ENCODE measurements at places on chromosomes 5 and 9. TPM values are rescaled to one million over a fixed set of nuclear protein-coding genes. Genes with fewer than 3 reads are reported as not detected.

The UGCG gene
- polyA plus RNA-seq, result 33.8 TPM

The WNT8A gene
- polyA plus RNA-seq, result 0.22 TPM

The CDH6 gene
- 25.8 TPM for polyA plus RNA-seq

DNA sequence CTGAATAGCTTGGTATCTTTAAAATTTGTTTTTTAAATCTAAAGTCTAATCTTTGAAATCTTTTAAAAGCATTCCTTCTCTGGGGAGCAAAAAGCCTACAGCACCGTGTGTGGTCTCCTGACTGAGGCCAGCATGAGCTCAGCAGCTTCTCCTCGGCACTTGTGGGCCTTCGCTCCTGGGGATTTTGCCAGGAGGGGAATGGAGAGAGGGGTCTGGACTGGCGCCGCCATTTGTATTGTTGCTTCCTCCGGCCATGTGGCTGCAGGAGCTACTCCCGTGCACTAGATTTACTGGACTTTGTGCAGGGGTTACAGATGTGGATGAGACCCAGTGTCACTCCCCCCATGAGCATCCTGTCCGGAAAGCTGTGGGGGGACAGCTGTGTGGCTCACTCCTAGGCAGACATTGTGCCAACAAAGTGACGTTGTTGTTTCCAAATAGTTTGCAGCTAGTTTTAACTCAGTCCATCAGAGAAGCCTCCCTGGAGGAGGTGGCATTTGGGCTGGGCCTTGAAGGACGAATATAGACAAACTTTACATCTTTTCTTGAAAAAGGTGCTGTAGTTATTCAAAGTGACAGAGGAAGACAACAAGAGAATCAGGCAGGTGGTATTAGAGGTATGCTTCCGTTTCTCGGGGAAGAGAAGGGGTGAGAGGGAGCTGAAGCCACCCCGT is 6.6 kb downstream of the OLFM1 start:
- no peak overlapping the region for H3K4me3 ChIP-seq
- peaks cover 43% of the 10 kb centered on the region for H3K36me3 ChIP-seq
- H3K27me3 ChIP-seq, result peaks cover 8% of the 10 kb centered on the region
- peaks cover 18% of the 10 kb centered on the region for H3K4me1 ChIP-seq
- no peak for DNase-seq
- no peak overlapping the region for H3K27ac ChIP-seq

The TMEM215 gene
- polyA plus RNA-seq, result 1.3 TPM

The SLC2A6 gene
- 25.2 TPM for polyA plus RNA-seq

DNA sequence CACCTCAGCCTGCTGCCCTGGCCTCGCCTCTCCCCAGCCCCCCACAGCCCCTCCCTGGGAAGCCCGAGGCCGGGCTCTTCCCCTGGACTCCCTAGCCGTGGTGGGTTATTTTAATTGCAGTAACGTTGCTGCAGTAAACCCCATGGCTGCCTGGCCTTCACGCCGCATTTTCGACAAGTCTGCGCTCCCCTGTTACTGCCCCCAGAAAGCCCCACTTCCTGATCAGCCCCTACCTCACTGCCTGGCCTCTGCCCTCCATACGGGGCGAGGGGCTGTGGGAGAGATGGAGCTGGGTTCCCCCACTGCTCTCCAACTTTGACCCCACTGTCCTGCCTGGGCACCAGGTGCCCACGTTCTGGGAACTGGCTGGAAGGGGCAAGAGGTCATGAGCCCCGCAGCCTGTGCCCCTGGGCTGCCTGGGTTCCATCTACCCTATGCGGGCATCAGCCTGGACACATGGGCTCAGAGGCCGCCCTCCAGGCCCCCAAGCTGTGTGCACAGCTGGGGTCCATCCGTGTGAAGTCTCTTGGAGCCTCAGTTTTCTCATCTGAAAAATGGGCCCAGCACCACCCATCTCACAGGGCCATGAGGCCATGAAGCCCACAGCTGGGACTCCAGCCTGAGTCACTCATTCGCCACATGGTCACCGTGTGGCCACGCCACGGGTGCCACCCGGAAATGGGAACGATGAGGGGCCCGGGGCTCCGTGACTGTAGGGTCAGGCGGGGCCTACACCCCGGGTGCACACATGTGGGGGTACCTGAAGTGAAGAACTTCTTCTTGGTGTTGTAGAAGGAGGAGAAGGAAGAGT is 11.5 kb downstream of the EGFL7 start:
- H3K4me3 ChIP-seq, result no peak overlapping the region
- peaks cover 75% of the 10 kb centered on the region for H3K36me3 ChIP-seq
- H3K27ac ChIP-seq, result no peak overlapping the region
- H3K4me1 ChIP-seq, result peaks cover 7% of the 10 kb centered on the region

The MARVELD2 gene
- polyA plus RNA-seq, result 2.4 TPM

- H3K4me1 ChIP-seq, result no peaks in the 10 kb centered on the region
- H3K36me3 ChIP-seq, result peaks cover 4% of the 10 kb centered on the region
- H3K27me3 ChIP-seq, result no peaks in the 10 kb centered on the region
- H3K4me3 ChIP-seq, result no peak overlapping the region
- H3K27ac ChIP-seq, result no peak overlapping the region
Observed at GRCh38 chr5:43619380-43619779, 16.4 kb downstream of the NNT start.

The ENTREP1 gene
- polyA plus RNA-seq, result 110 TPM

DNA sequence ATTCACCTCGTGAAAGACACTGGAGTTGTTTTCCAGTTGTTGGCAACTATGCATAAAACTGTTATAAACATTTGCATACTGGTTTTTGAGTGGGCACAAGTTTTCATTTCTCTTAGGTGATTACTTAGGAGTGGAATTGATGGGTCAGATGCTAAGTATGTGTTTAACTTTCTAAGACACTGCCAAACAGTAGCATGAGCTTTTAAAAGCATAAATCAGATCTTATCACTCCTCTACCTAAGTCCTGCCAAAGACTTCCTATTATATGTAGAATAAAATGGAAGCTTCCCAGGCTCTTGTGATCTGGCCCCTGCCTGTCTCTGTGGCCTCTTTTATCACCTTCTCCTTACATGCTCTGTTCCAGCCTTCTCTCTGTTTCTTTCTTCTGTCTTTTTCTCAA is 72.6 kb downstream of the SH3RF2 start:
- DNase-seq, result no peak
- H3K27me3 ChIP-seq, result no peaks in the 10 kb centered on the region
- no peak overlapping the region for H3K4me3 ChIP-seq
- no peak overlapping the region for H3K27ac ChIP-seq
- H3K36me3 ChIP-seq, result no peaks in the 10 kb centered on the region

GRCh38 chr5:159273923-159274322 is 10.8 kb downstream of the UBLCP1 start:
- H3K4me3 ChIP-seq, result no peak overlapping the region
- no peak for DNase-seq
- peaks cover 16% of the 10 kb centered on the region for H3K36me3 ChIP-seq
- no peaks in the 10 kb centered on the region for H3K4me1 ChIP-seq
- no peaks in the 10 kb centered on the region for H3K27me3 ChIP-seq

- H3K4me1 ChIP-seq, result no peaks in the 10 kb centered on the region
- H3K36me3 ChIP-seq, result no peaks in the 10 kb centered on the region
- H3K27ac ChIP-seq, result no peak overlapping the region
Observed at GRCh38 chr9:115411516-115411915, 293.6 kb upstream of the TNC start.

The NUTM2F gene
- not detected for polyA plus RNA-seq

- no peak overlapping the region for H3K4me3 ChIP-seq
- H3K27ac ChIP-seq, result no peak overlapping the region
- H3K4me1 ChIP-seq, result no peaks in the 10 kb centered on the region
- H3K36me3 ChIP-seq, result no peaks in the 10 kb centered on the region
- no peak for DNase-seq
Observed at GRCh38 chr9:89984214-89984613, 379.4 kb downstream of the GADD45G start.

- no peaks in the 10 kb centered on the region for H3K27me3 ChIP-seq
- no peak overlapping the region for H3K27ac ChIP-seq
- H3K4me3 ChIP-seq, result no peak overlapping the region
Observed at GRCh38 chr9:2700909-2701550, 16.3 kb upstream of the KCNV2 start.

The SOHLH1 gene
- polyA plus RNA-seq, result 0.43 TPM

The NOXA1 gene
- 14.2 TPM for polyA plus RNA-seq

DNA sequence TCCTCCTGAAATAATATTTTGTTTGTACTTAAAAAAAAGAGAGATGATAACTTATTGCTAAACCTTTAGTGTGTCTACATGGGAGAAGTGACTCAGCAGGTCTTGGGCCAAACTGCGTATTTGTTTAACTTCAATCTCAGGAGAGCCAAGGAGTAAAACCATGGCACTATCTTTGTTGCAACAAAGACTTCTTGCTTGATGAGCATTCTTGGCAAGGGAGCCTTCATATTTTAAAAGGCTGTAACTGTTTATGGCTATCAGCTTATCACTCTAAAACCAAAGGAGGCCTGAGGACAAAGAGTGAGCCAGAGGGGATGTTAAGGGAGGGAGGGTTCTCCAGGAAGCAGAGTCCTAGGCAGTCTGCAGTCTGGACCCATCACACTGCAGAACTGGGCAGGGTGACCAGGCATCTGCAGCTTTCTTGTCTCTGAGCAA is 216.2 kb upstream of the S1PR3 start:
- DNase-seq, result no peak
- H3K27me3 ChIP-seq, result no peaks in the 10 kb centered on the region
- no peak overlapping the region for H3K4me3 ChIP-seq

DNA sequence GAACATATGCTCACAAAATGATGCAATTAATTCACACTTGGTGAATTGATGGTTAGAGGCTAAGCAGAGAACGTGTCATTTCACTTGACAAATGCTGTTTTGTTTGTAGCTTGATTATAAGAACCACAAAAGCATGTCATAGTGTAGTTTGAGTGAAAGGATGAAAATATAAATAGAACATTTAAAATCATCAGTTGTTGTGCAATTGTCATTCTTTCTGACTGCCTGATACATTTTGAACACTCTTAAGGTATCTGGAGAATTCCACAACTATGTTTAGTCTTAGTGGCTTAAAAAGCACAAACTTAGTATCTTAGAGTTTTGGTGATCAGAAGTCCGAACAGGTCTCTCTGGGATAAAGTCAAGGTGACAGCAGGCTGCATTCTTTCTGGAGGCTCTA is 129.4 kb downstream of the BASP1 start:
- no peaks in the 10 kb centered on the region for H3K36me3 ChIP-seq
- DNase-seq, result no peak
- no peak overlapping the region for H3K4me3 ChIP-seq
- H3K27ac ChIP-seq, result no peak overlapping the region

The CNTNAP3B gene
- polyA plus RNA-seq, result 30.0 TPM

DNA sequence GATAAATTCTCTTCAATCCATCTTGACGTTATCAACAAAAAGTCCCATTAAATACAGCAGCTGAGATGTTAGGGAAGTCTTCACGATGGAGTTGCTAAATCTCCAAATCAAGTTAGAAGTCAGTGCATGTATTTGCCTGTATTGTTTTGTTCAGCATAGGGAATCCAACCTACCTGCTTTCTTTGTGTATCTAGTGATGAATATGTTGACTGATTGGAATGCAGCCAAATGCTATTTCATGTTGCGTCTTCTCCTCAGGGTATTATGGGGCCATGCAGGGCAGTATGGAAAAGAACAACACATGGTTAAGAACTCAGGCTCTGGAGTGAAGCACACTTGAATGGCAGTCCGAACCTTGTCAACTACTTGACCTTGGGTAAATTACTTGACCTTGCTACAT is 529.5 kb upstream of the ZNF462 start:
- no peak overlapping the region for H3K27ac ChIP-seq
- H3K4me1 ChIP-seq, result no peaks in the 10 kb centered on the region
- no peak overlapping the region for H3K4me3 ChIP-seq
- no peaks in the 10 kb centered on the region for H3K36me3 ChIP-seq

DNA sequence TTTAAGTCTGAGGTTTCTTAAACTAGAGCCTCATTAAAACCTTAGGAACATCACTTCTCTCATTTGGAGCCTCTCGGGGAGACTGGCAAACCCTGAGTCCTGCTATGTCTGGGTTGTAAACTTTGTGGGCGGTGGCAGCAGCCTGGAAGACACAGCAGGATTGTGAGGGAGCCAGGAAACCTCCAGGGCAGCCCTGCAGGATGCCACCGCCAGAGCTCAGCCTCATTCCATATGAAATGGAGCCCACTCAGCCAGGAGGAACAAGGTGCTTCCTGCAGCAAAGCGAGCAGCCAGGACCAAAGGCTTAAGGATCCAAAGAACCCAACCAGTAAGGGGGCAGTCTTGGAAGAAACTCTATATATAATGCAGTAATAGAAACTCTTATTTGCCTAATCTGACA is 37.9 kb upstream of the IDNK start:
- no peaks in the 10 kb centered on the region for H3K4me1 ChIP-seq
- H3K27me3 ChIP-seq, result no peaks in the 10 kb centered on the region
- no peak overlapping the region for H3K27ac ChIP-seq
- H3K36me3 ChIP-seq, result no peaks in the 10 kb centered on the region
- no peak overlapping the region for H3K4me3 ChIP-seq

- peak overlapping the region; percentile 78 for H3K4me3 ChIP-seq
- peak overlapping the region; percentile 85 for H3K27ac ChIP-seq
- no peaks in the 10 kb centered on the region for H3K27me3 ChIP-seq
- H3K4me1 ChIP-seq, result peaks cover 31% of the 10 kb centered on the region
- DNase-seq, result no peak
- no peaks in the 10 kb centered on the region for H3K36me3 ChIP-seq
Observed at GRCh38 chr9:33166231-33167083, 679 bp downstream of the B4GALT1 start.

The FOXD4L6 gene
- polyA plus RNA-seq, result not detected

The APBA1 gene
- polyA plus RNA-seq, result 91.6 TPM

The DOLK gene
- 20.1 TPM for polyA plus RNA-seq

DNA sequence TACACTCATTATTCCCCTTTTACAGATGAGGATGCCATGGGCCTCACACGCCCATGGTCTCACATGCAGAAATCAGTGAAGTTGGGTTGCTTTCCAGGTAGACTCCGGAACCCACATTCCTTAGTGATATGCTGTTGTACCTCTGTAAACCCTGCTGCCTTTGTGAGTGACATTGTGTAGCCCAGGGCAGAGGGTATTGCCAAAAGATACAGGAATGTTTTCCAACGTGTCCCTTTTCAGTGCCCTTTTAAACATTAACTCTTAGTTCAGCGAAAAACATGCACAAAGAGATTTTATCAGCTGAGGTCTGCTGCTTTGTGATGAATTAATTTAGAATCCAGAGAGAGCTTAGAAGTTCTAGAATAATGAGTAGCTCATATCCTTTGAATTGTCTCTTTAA is 38.3 kb upstream of the TRMT10B start:
- H3K4me3 ChIP-seq, result no peak overlapping the region
- H3K27ac ChIP-seq, result no peak overlapping the region
- H3K27me3 ChIP-seq, result no peaks in the 10 kb centered on the region
- no peak for DNase-seq
- no peaks in the 10 kb centered on the region for H3K36me3 ChIP-seq

DNA sequence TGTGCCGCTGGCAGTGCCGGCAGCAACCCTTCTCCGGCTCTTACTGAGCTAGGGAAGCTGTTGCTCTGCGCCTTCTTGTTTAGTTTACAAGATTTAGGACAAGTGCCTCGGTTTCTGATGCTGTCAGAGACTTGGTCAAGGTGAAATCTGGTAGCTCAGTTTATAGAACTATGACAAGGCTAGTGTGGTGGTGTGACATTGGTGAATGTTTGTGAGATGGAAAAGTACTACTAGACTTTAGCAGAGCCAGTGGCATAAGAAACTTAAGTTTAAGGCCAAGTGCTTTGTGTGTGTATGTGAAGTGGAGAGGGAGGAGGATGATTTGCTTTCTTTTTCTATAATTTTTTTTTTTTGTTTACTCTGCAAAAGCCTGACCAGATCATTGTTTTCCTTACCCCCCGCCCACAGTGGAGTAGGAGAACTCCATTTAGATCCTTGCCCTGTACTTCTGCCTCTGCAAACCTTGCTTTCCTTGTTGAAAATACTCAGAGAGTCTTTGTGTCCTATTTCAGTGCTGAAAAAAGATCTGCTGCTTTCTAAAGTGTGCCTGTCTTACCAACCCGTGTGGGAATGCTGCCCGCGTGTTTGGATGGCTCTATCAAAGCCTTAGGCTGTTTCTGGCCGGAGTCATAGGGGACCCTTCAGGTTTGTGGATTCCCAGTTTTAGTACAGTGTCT is 75.9 kb downstream of the TRIO start:
- H3K27me3 ChIP-seq, result no peaks in the 10 kb centered on the region
- H3K27ac ChIP-seq, result peak overlapping the region; percentile 16
- no peak overlapping the region for H3K4me3 ChIP-seq
- DNase-seq, result no peak
- H3K4me1 ChIP-seq, result peaks cover 27% of the 10 kb centered on the region
- no peaks in the 10 kb centered on the region for H3K36me3 ChIP-seq

Measured in spinal cord (tissue), 10 donors.